CD4-positive, alpha-beta T cell treated with Interleukin-2 at 100 ng/mL for 4 hours (primary cell): ENCODE measurements at places on chromosomes 7 and 10.

GRCh38 chr7:148962440-148962822 is 65.9 kb downstream of the PDIA4 start:
- no peak for DNase-seq

- no peak for DNase-seq
These were observed 776 bp downstream of the TMEM184A start for GRCh38 chr7:1555046-1555812.

- no peak for DNase-seq
These were observed 25.2 kb downstream of the GNAI1 start for GRCh38 chr7:80159802-80160201.

- DNase-seq = peak; percentile 3
These were observed 711 bp downstream of the KIF20B start for GRCh38 chr10:89702121-89702480.

- no peak for DNase-seq
These were observed 527.7 kb upstream of the POM121L12 start for GRCh38 chr7:52507546-52508255.
